LNCaP clone FGC (cell line): ENCODE measurements at places on chromosomes 16 and 17.

DNA sequence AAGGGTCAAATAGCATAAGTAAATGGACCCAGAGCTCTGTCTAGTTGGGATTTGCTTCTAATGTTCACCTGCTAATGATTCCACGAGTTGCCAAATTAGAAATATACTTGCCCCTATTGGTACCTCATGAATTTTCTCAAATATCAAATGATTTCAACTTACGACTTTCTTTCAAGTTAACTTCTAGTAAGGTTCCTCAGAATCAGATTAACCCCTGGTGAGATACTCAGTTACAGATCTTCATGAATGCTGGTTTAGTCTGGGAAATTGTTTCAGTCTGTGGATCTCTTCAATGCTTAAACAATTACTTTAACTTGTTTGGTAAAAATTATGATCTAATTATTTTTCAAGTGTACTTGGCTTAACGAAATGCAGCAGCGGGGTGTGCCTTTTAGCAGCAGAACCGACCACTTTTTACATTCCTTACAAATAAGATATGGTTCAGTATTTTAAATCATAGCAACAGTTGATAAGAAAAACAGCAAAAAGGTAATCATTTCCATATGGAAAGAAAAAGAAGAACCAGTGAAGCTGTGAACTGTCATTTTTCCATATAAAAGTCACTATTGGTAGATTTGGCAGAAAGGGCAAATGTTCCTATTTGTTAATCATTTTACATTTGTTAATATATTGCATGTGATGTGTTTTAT is 34.5 kb downstream of the TUBD1 start:
- DNase-seq: no peak

DNA sequence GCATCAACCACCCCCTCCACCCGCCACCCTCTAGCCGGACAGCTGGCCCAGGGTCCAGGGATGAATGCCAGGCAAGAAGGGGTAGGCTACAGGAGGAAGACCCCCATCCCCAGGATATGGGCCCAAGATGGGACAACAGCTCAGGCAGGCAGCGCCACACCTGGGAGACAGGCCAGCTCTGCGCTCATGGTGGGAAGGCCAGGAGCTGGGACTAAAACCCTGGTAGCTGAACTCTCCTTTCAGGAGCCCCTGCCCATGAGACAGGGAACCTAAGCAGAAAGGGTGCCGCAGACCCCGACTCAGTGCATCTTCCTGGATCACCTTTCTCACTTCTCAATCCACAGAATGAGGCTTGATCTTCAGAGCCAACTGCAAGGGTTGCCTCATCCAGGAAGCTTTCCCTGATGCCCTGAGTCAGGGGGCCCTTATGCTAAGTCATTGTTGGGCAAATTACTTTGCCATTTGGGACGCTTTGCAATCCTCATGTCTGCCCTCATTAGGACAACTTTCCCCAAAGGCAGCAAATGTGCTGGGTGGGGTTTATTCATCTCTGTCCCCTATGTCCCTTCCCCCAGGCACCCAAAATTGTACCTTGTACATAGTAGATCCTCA is 9.0 kb downstream of the ZDHHC1 start:
- DNase-seq: no peak

- no peak for DNase-seq
Observed at GRCh38 chr17:31060791-31061550, 33.8 kb upstream of the NF1 start.

DNA sequence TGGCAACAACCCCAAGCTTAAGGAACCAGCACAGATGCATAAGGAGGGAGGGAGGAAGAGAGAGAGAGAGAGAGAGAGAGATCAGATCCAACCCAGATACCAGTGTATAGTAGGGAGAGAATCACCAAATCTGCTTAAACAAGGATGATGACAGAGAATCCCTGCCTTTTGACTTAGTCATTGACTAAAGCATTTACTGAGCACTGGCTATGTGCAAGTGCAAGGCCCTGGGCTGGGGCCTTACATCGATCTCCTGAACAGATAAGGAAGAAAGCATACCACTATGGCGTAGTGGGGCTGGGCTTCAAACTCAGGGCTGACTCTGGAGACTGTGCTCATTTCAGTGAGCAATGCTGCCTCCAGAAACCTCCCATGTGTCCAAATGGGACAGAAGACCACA is 15.8 kb downstream of the TSNAXIP1 start:
- no peak for DNase-seq

- DNase-seq: no peak
Observed at GRCh38 chr17:83018658-83019193, 60.7 kb upstream of the METRNL start.

DNA sequence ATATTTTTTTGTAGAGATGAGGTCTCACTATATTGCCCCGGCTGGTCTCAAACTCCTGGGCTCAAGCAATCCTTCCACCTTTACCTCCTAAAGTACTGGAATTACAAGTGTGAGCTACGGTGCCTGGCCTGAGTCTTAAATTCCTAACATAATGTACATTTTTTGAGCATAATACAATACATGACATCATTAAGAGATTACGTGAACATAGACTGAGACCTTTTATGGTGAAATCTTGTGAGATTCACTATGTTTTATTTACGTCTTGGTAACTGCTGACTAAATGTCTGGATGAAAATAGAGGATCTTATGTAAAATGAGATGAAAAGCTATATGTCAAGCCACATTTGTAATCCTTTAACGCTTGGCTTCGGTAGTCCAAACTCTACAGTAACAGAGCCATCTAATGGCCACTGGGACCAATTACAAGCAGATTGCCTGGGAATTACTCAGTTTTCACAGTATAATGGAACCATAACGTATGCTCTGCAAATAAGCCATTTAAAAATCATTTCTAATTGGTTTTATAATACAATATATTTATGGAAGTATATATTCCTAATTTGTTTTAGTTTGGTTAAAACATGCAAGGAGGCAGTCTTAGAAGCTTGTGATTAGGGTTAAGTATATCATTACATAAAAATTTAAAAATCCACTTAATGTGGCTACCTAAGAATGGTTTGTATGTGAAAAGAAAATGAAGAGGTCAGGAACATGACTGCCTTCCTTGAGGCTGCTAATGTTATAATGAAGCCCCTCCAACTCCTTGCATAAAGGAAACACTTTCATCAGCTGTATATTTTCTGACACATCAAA is 8.1 kb upstream of the EFCAB13 start:
- DNase-seq: peak; percentile 42

DNA sequence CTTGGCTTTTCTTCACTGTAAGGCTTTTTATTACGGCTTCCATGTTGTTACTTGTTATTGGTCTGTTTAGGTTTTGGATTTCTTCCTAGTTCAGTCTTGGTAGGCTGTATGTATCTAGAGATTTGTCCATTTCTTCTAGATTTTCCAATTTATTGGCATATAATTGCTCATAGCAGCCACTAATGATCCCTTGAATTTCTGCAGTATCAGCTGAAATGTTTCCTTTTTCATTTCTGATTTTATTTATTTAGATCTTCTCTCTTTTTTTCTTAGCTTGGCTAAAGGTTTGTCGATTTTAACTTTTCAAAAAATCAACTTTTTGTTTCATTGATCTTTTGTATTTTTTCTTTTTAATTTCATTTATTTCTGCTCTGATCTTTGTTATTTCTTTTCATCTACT is 18.5 kb downstream of the NLRP1 start:
- DNase-seq: no peak

GRCh38 chr17:7632492-7632894 is 2.6 kb downstream of the SHBG start:
- DNase-seq: peak; percentile 46

DNA sequence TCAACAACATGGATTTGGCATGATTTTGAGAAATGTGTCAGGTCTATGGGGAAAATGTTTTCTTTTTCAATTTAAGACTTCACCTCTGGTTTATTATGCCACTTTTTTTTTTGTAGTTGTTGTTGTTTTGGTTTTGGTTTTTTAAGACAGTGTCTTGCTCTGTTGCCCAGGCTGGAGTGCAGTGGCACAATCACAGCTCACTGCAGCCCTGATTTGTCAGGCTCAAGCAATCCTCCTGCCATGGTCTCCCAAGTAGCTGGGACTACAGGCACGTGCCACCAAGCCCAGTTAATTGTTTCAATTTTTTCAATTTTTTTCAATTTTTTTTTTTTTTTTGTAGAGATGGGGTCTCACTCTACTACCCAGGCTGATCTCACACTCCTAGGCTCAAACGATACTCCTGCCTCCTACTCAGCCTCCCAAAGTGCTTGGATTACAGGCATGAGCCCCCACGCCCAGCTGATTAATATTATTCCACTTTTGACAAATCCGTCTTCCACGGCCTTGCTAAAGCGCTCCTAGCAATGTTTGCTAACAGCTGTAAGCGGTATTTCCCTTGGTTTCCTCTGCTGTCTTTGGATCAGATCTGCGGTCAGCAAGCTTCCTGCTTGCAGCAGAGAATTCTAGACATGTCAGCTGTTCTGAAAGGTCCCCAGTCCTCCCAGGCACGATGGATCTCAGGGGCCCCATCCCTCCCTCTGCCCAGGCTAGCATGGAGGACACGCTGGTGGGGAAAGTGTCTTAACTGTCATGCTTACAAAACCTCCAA is 7.0 kb upstream of the MILR1 start:
- no peak for DNase-seq
